ENCODE measurements at places on chromosomes 11 and 22.
A peak's percentile ranks its signal among the peaks of the same experiment; 100 is the strongest.

GRCh38 chr11:92857407-92857806 is 112.0 kb upstream of the MTNR1B start:
- DNase-seq = no peak

- no peak for DNase-seq
Measured at GRCh38 chr11:62500650-62501030, 46.0 kb downstream of the AHNAK start.

DNA sequence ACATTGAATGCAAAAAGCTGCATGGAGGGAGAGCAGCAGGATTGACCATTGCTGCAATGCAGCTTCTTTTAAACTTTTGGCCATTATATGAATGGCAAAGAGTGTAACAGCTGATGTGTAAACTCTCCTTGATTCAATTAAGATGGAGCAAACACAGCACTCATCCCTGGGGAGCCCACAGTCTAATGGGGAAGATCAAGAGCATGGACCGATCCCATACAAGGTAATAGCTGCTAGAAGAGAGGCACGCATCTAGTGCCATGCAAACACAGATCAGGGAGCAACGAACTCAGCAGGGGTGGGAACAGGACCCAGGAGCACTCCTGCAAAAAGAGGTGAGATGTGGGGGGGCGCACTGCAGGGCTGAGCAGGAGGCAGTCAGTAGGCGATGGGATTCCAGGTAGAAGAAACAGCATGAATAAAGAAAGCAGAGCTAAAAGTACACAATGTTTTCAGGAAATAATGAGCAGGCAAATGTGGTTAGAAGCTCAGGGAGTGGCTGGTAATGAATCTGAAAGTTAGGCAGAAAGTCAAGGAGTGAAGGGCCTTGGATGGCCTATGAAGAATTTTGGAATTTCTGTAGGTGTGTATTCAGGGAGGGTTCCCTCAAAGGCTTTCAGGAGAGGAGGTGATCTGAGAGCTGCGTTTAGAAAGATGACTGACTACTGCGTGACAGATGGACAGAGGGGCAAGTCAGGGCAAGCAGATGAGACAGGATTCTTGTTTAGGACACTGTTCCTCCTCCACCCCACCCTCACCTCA is 17.2 kb upstream of the BMAL1 start:
- no peak for DNase-seq

GRCh38 chr11:44537679-44538078 is 27.8 kb upstream of the CD82 start:
- DNase-seq = no peak

GRCh38 chr11:44126304-44126703 is 30.8 kb downstream of the EXT2 start:
- DNase-seq = no peak

GRCh38 chr22:30371981-30372380 is 15.2 kb downstream of the CCDC157 start:
- DNase-seq = no peak

DNA sequence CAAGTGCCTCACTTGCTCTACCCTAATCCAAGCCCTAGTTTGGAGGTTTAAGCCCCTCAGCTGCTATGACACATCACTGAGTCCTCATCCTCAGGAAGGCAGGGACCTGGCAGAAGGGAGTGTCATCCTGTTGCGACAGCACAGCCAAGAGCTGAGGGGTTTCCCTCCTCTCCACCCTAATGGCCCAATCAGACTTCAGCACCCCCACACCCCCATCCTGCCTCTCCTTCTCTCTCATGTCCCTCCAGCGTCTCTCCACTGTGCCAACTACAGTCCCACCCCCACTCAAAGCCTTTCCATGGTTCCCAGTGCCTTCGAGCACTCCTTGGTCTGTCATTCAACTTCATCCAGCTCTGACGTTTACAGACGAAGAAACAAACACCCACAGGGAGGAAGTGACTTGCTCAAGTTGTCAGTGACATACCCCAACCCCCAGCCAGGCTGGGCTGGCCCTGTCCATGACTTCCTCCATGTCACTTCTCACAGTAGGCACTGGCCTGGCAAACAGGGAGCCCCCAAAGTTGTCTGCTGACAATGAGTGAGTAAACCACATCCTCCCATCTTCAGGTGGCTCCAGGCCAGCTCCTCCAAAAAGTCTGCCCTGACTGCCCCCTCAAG is 15.6 kb downstream of the ARAP1 start:
- no peak for DNase-seq

DNA sequence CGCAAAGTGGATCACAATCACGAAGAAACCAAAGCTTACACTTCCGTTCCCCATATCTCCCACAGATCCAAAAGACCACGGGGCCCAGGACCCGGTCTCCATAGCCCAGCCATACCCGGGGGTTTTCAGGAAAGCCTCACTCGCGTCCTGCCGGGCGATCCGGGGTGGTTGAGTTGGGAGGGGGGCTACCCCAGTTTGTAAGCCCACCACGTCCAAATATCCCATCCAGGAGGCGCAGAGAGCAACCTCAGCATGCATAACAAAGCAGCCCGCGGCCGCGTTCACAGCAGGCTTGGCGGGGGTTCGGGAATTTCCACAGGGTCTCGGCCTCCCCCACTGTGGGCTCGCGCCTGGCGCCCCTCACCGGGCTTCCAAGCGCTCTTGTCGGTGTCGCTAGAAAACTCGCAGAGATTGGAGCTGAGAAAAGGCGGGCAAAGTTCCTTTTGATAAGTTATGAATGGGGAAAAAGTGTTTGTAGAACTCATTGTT is 9.5 kb downstream of the SDF2L1 start:
- peak; percentile 18 for DNase-seq

GRCh38 chr11:110165039-110165925 is 72.1 kb downstream of the ZC3H12C start:
- DNase-seq = no peak

DNA sequence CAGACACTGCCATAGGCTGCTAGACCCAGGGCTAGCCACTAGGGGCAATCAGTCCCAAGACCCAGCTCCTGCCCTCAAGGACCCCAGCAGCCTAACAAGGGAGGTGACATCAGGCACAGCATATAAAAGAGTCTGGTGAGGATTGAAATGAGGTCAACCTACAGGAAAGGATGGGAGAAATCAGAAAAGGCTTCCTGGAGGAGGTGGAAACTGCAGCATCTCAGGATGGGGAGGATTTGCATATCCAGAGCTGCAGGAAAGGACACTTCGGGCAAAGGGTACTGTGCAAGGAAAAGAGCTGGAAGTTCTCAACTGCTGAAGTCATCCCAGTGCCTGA is 2.9 kb upstream of the ARFGAP2 start:
- peak; percentile 66 for DNase-seq

DNA sequence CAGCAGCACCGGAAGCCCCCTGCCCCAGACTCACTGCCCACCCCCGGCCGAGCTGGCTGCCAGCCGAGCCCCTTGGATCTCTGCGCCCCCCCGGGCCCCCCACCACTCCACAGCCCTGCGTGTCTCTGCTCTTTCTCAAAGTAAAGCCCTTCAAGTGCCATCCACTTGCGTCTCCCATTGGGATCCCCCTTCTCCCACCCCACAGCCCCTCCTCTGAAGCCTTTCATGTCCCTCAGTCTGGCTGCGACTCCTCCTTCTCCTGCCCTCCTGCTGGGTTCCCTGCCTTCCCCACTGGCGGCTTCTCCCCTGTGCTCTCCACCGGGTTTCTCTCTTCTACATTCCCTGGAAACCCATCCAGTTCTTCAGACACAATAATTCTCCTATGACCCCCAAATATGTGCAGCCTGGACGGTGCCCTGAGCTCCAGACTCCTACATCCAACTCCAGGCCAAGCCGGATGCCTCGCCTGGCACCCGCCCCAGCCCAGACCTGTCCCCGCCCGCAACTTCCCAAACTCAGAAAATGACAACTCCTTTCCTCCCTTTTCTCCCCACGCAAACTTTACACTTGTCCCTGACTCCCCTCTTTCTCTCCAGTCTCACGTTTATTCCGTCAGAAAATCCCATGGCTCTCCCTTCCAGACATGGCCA is 108.9 kb downstream of the WNT7B start:
- DNase-seq = no peak

DNA sequence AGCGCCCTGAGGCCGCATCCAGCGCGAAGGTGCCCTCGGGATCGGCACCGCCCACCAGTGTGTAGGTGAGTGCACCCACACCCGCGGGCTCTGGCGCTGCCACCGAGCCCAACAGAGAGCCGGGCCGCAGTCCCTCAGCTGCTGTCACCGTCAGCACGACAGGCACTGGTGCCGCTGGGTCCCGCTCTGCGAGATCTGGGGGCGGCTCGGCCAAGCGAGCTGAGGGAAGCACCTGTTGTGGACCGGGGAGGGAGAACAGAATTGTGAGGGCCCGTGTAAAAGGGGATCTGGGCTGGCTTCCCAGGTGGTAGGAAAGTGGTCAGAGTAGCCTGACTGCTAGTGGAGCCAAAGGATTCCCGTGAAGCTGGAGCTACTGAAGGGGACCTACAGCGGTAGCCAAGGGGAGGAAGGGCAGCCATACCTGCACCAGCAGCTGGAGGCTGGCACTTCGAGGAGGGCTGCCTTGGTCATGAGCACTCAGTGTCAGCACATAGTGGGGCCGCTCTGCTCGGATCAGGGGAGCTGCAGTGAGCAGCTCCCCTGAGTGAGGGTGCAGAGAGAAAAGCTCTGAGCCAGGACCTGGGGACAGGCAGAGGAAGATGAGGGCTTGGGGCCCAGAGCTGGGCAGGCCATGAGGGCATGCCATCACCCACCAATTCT is 11.5 kb upstream of the TPP1 start:
- no peak for DNase-seq

DNA sequence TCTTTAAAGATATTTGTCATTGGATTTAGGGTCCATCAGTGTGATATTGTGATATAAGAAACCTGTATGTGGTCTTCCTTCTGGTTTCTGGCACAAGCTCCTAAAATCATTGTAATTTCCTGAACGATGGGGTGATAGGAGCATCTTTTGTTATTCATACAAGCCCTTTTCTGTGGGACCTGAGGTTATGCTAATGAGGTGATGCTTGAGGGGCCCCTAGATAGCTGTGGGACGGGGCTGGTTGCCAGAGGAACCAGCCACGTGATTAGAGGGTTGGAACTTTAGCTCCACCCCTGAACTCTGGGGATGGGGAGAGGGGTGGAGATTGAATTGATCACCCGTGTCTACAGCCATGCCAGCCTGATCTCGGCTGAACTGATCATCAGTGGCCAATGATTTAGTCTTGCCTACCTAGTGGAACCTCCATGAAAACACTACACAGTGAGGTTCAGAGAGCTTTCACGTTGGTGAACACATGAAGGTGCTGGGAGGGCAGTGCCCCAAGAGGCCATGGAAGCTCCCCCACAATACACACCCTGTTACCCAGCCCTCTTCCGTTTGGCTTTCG is 62.8 kb downstream of the BCR start:
- no peak for DNase-seq

GRCh38 chr22:44220727-44221680 is 40.3 kb downstream of the PARVG start:
- peak; percentile 5 for DNase-seq

GRCh38 chr22:43969989-43970755 is 14.9 kb downstream of the SAMM50 start:
- no peak for DNase-seq

DNA sequence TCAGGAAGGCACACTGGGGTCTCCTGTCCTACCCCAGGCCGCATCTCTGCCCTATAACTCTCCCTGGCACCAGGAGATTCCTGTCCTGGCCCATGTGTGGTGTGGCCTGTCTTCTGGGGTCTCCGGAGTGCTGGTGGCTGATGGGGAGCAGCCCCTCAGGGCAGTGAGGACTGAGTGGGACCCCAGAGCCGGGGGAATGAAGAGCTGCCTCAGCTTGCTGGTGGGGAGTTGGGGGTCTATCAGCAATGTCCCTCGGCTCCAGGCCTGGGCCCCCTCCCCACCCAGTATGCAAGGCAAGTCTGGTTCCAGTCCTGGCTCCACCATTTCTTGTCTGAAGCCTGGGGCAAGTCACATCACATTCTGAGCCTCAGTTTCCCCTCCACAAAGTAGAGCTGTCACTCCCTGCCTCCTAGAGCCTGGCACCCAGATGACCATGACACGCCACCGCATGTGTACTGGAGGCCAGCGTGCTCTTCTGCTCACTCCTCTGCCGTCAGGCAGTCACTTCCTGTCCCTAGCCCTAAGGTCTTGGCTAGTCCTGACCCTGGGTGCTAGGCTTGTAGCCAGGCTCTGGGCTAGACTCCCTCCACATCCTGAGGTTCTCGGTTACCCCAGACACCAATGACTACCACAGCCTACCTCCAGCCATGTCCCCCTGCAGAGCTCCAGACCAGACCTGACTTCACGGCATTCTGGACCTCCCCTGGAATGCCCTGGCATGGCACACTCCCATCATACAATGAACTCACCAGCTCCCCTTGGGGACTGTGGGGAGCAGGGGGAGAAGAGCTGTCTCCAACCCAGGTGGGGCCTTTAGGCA is 12.8 kb downstream of the ARAP1 start:
- no peak for DNase-seq

- DNase-seq = no peak
Measured at GRCh38 chr11:57426439-57426928, 437 bp downstream of the SLC43A3 start.

DNA sequence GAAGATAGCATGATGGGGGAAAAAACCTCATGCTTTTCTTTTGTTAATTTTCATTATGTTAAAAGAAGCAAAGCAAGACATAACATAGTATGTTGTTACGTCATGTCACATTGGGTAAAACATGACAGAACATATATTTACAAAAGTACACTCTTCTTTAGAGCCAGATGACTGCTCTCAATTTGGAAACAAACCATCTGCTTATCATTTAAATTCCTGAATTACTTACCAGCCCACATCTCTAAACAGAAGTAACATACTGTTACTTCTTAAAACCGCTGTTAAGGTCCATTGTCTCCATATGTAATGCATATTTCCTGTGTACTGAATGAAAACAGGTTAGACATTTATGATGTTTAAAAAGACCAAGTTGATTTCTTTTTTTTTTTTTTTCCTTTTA is 100.0 kb downstream of the TMEM135 start:
- DNase-seq = no peak

- DNase-seq = no peak
Measured at GRCh38 chr11:42552786-42553185, 759.0 kb upstream of the API5 start.

DNA sequence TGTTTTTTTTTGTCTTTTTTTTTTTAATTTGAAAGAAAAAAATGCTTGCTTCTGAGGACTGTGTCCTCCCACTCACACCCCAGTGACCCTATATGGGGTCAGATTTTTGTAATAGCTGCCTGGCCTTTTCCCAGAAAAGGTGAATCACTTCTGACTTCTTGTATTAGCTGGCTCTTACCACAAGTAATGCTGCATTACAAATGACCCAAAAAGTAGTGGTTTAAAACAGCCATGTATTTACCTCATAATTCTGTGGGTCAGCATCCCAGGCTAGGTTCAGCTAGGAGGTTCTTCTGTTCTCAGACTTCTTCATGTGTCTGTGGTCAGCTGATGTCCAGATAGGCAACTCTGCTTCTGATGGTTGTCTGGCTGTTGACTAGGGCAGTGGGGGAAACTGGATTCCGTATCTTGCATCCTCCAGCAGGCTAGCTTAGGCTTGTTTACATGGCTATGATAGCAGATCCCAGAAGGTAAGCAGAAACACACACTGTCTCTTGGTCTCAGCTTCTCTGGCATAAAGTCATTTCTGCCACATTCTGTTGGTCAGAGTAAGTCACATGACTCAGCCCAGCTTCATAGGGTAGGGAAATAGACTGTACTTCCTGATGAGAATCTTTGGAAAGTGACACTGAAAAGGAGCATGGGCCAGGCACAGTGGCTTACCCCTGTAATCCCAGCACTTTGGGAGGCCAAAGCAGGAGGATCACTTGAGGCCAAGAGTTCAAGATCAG is 19.5 kb downstream of the LHFPL7 start:
- DNase-seq = no peak

- no peak for DNase-seq
Measured at GRCh38 chr11:109349276-109350080, 72.5 kb upstream of the C11orf87 start.

- DNase-seq = no peak
Measured at GRCh38 chr11:70066136-70066520, 12.0 kb upstream of the ANO1 start.

All from SHP77 (cell line).